ENCODE measurements at places on chromosomes 3 and 15.

DNA sequence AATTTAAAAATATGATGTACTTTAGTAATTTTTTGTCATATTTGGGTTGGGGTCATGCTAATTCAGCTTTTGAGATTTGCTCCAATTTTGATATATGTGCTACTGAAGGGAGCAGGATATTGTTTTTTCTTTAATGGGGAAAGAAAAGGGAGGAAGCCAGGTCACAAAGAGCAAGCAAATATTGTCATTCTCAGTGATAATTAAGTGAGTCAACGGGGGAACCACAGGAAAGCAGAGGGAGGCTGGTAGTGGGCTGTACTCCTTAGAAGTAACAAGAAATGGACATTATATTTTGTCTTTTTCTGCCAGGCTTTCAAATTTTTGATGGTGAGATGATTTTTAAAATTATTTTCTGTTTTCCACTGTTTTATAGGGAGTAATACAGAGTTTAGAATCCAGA is 45.6 kb upstream of the NMD3 start:
- no peak for DNase-seq

- no peak for DNase-seq
Observed at GRCh38 chr3:143676747-143677146, 171.5 kb downstream of the SLC9A9 start.

DNA sequence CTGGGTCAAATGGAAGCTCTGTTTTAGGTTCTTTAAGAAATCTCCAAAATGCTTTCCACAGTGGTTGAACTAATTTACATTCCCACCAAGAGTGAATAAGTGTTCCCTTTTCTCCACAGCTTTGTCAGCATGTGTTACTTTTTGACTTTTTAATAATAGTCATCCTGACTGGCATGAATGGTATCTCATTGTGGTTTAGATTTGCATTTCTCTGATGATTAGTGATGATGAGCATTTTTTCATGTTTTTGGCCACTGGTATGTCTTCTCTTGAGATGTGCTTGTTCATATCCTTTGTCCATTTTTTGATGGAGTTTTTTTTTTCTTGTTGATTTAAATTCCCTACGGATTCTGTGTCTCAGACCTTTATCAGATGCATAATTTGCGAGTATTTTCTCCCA is 745.0 kb upstream of the BCHE start:
- DNase-seq = no peak

DNA sequence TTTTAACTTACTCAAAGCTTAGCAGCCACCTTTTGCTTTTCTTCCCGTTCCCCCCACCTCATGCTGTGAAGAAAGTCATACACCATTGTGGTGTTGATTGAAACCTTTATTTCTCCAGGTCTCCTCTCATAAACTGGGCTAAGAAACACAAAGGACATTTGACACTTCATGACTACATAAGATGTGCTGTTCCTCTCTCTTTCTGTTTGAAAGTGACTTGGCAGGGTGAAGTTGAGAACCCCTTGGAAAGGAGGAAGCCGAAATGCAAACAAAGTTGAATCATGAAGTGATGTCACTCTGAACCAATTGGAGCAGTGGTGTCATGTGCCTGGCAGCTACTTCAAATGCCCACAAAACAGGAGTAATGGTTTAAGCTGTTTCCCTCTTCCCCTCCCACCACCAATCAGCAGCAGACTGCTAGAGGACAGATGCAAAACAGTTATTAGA is 174.7 kb downstream of the IGF1R start:
- no peak for DNase-seq

DNA sequence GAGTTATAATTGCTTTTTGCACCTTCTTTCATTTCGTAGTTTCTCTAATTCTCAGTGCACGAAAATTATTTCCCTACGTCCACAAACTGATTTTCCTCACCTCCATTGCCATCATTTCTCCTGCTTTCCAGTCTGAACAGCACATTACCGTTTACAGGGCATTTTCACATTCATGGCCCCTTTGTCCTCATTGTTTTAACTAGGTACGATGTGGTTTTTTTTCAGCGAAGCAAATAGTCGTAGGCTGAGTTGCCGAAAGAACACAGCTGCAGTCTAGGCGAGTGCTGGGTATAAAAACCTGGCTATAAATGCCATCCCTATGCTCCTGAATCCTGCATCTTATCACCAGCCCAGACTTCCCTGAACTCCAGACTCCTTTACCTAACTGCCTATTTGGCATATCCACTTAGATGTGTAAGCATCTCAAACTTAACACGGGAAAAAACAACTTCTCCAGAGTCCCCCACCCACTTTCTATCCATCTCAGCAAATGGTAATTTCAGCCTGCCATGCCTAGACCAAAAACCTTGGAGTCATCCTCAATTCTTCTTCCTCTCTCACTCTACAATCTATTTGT is 691 bp upstream of the FSIP1 start:
- DNase-seq = no peak

- no peak for DNase-seq
Observed at GRCh38 chr15:86772369-86773059, 692.8 kb downstream of the AGBL1 start.

DNA sequence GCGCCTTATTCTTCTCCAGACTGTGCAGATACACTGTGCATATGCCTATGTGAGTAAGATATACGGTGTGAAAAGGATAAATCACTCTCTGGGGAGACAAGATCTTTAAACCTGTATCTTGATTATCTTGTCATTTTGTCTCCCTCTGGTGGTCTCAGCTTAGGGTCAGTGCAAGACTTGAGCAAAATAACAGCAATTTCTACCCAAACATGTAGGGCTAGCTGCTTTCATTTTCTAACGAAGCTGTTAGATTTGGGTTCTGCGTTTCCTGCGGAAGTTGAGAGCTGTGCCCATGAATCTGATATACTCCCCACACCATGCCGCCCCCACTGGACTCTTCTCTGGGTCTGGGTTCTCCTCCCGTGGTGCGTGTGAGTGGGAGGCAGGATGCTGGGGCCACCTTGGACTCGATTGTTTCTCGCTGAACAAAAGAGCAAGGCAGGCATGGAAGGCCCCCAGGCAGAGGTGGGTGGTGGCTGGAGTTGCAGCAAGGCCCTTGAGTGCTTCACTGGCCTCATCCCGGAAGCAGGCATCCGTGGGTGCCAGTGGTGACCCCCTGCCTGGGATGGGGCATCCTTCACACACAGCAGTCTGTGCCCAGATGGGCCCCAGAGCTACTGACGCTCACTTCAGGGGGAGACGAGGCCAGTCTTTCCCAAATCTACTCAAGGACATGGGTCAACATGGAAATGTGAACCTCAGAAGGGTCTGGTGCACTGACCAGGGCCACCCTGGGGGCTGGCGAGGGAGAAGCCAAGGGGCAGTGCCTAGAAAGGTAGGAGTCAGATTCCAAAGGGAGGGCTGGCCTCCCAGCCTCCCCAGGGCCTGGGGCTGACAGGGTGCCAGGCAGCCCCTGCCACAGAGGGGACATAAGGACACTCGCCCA is 179.6 kb downstream of the NSMCE3 start:
- no peak for DNase-seq

GRCh38 chr15:91936182-91936775 is 82.8 kb downstream of the SLCO3A1 start:
- no peak for DNase-seq

- no peak for DNase-seq
Observed at GRCh38 chr3:46435081-46435726, 28.1 kb downstream of the CCRL2 start.

DNA sequence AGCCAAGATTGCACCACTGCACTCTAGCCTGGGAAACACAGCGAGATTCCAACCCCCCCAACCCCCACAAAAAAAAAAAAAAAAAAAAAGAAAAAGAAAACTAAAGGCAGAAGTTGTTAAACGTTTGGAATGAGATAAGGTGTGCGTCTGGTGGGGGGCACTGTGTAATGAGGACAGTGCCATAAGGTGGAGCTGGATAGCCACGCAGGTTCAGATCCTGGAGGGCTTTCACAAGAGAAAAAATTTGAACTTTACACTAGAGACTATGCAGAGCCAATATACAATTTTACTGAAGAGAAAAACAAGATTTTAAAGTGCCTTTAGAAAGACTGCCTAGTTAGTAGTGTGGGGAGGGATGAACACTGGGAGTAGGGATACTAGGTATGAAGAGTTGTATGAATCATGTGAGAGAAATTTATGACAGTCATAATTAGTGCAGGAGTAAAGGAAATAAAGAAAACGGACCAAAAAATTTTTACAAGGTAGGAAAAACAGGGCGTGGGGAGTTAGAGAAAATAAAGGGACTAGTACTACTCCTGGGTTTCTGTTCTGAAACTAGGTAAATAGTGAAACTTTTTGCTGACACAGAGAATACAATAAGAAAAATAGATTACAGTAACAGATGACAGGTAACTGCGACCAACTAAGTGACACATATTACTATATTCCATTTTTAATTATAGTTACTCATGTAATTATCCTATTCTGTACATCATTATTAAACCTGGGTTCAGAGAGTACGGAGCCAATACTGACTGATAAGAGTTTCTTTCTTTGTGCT is 108.1 kb downstream of the PEAK1 start:
- no peak for DNase-seq

DNA sequence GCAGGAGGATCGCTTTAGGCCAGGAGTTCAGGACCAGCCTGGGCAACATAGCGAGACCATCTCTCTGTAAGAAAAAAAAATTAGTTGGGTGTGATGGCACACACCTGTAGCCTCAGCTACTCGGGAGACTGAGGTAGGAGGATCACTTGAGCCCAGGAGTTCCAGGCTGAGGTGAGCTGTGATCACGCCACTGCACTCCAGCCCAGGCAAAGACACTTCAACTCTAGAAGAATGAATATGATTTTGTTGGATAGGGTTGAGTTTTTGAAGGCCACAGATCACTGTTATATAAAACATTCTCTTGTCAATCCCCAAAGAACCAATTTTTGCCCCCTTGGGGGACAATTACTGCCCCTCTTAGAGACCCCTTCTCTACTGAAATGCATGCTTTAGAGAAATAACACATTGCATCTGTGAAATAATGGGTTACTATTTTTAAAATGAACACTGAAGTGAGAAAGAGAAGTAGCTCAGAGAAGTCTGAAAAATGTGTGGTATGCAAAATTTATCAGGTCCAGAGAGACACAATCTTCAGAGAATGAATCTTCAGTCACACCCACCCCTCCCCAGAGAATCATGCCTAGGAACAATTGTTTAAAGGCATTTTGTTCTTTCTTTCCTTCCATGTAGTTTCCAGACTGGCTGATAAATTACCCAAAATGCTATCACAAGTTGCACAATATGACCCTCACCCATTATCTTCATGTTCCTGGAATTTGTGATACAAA is 42.7 kb downstream of the METTL6 start:
- no peak for DNase-seq

GRCh38 chr3:150149651-150150051 is 179.0 kb upstream of the PFN2 start:
- DNase-seq = no peak

DNA sequence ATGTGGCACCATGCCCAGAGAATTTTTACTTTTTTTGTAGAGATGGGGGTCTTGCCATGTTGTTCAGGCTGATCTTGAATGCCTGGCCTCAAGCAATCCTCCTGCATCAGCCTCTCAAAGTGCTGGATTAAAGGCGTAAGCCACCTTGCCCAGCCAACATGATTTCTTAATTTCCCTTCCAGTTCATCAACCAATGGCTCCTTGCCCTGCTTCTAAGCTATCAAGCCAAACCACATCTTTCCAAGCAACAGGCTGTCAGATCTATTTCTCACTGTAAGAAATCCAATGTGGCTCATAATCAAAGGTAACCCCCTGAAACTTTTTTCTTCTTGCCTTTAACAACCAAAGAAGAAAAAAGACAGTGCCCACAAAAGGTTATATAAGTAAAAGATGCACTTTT is 204.2 kb upstream of the ICE2 start:
- DNase-seq = no peak

DNA sequence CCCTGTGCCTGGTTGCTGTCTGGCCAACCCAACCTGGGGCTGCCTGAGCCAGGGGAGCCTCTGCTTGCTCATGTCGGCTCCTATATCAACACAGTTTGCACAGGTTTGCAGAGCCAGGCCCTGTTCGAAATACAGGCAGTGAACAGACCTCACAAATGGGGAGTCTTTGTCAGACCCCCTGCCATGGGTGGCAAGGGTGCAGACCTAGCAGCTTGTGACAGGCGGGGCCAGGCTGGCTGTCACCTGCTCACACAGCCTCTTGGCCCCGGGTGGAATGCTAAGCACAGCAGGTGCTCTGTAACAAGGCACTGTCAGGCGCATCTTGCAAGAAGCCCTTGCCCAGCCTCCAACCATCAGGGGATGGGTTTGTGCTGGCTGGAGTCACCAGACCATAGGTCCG is 47.3 kb downstream of the BDH1 start:
- DNase-seq = no peak

GRCh38 chr3:73115806-73116205 is 54.3 kb downstream of the EBLN2 start:
- no peak for DNase-seq

DNA sequence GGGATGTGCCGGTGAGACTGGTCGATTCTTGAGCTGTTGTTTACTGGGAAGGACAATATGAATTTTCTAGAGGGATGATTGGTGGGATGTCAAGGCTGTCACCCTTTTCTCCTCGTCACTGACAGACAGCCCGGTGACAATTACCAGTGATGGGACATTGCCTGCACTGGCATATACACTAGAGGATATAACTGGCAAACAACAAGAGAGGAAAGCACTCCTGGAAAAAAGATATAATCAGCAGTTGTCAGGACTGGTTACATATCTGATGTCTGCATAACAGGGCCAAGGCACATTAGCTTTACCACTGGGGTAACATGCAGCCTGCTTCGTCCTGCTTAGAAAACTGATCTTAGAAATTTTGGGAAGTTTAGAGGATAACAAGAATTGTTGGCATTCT is 131.1 kb downstream of the ROBO2 start:
- DNase-seq = no peak

DNA sequence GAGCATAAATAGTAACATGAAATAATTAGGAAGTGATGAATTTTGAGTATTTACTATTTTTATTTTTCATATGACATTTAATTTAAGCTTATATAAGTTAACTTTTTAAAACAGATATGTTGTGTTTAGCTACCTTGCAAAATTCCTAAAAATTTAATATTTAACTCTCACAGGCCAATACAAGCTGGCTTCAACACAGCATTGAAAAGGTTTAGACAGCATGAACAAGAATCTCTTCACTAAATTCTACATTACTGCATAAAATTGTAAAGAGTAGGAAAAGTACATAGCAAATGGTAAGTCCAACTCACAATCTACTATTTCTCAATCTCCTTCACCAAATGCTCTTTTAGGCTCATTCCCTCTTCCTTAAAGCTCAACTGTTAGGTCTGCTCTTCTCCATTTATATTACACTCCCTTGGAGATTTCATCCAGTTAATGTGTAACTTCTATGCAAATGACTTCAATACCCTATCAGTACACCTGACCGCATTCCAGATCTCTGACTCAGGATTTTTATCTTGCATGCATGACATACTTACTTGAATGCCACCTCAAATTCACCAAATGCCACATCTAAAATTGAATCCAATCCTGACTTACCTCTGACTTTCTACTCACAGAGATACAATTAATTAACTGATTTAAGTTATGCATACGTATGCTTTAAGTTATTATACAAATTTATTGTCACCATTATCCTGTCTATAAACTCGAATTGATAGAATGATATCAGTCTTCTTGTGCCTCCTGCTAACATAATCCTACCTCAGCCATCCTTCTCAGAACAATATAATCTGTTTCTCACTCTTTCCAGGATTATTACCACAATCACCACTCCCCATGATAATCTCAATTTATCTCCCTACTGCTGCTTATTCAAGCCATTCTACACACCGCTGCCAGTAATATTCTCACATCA is 127.0 kb downstream of the STAG1 start:
- no peak for DNase-seq
